ENCODE measurements at places on chromosomes 4 and X. TPM values are rescaled to one million over a fixed set of nuclear protein-coding genes. Genes with fewer than 3 reads are reported as not detected.

The UGT2A1 gene
- not detected for polyA plus RNA-seq

DNA sequence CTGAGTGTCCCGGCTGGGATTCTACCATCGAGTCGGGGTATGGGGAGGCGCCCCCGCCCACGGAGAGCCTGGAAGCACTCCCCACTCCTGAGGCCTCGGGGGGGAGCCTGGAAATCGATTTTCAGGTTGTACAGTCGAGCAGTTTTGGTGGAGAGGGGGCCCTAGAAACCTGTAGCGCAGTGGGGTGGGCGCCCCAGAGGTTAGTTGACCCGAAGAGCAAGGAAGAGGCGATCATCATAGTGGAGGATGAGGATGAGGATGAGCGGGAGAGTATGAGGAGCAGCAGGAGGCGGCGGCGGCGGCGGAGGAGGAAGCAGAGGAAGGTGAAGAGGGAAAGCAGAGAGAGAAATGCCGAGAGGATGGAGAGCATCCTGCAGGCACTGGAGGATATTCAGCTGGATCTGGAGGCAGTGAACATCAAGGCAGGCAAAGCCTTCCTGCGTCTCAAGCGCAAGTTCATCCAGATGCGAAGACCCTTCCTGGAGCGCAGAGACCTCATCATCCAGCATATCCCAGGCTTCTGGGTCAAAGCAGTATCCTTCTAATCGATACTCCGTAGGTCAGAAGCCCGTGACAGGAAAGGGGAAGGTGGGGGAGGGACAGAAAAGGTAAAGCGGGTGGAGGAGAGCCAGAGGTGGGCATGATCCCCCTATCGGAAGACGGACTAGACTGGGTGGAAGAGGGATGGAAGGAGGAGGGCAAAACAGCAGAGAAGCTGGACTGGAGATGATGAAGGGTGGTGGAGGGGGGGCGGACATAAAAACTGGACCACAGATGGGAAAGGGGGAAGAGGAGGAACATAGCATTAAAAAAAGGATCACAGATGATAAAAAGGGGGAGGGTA lies 828 bp downstream of the TSPYL2 start:
- no peak for DNase-seq

DNA sequence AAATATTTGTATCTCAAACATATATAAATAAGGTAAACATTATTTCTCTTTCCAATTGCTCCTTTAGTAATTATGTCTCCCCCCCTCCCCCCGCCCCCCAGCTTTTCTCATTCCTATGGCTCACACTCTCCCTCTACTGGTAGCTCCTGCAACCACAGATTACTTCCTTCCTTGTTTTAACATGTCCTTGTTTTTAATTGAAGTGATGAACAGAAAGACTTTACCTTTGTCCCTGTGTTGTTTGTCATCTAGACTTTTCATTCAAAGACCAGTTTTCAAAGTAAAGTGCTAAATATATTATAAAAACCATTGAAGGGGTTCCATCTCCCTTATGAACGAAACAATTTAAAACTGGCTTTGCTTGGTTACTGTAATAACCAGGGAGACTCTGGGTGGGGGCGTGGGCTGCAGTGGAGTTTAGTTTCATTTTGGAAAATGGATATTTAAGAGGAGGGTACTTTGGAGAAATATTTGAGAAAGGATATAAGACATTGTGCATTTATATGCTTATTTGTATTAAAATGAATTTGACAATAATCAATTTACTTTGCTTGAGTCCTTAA lies 352.9 kb downstream of the RAPGEF2 start:
- DNase-seq = no peak

The PAGE2B gene
- polyA plus RNA-seq = not detected

DNA sequence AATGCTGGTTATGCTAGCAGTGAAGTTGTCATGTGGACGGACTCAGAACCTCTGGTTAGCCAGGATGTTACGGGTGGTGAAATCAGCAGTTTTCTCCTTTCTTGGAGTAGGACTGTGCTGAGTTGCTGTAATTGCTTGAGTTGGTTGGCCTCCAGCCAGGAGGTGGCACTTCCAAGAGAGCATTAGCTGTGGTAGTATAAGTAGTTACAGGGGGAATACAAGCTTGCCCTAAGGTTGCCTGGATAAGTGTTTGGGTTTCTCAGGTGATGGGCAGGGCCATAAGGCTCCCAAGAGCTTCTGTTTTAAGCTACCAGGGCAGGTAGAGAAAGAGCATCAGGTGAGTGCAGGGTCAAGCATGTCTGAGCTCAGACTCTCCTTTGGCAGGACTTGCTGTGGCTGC lies 103.0 kb downstream of the ZNF518B start:
- DNase-seq = no peak

The NSDHL gene
- 10.8 TPM for polyA plus RNA-seq

DNA sequence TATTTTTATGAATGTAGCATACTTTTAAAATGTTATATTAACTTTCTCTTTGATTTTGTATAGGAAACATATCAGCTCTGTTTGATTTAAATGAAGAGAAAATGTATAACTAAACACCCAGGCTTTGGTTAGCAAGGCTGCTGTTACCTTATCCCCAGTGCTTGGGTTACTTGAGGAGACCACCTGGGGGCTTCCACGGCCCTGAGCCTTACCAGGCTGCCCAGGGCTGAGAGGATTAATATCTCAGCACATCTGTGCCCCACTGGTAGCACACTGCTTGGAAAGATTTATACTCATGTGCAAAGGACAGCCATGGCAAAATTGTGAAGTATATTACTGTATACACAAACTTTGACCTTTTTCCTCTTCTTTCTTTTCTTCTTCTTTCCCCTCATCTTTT lies 752.9 kb downstream of the RAPGEF2 start:
- no peak for DNase-seq

The SYNPO2 gene
- 31.2 TPM for polyA plus RNA-seq

GRCh38 chr4:8010618-8011017 lies 71.0 kb upstream of the AFAP1 start:
- no peak for DNase-seq

GRCh38 chr4:167779280-167779679 lies 313.1 kb upstream of the ANXA10 start:
- DNase-seq = no peak

- no peak for DNase-seq
Observed at GRCh38 chr4:91936311-91936710, 367.5 kb upstream of the GRID2 start.

- no peak for DNase-seq
Observed at GRCh38 chrX:19964017-19964710, 26.7 kb downstream of the BCLAF3 start.

DNA sequence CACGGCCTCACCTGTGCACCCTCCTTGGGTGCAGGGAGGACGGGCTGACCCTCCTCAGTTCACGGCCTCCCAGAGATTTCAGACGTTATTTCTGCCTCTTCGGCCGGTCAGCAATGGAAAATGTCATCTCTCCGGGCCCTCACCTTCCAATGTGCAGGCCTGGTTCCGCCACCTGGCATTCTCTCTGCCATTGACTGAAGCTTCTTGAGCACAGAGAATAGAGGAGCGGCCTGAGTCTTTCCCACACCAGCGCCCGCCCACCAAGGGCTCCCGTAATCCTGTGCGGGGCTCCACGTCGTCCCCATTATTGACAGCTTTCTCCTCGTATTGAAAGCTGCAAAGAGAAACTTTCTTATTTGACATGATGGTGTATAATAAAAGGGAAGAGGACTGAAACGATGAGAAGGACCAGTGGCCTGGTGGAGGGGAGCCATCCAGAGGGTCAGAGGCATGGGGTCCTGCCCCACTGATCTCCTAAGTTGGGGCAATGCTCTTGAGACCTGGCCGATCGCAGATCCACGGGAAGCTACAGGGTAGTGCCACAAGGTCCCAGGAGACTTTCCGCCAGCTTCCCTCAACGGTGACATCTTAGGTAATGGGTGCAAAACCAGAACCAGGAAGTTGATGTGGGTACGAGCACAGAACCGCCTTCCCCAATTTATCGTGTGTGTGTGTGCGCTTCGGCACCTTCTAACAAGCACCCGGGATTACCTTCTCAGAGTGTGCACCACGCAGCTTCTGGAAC lies 20.6 kb downstream of the HTRA3 start:
- DNase-seq = no peak

- no peak for DNase-seq
Observed at GRCh38 chrX:12868747-12869146, 1.9 kb downstream of the TLR7 start.

GRCh38 chr4:77199276-77199675 lies 42.3 kb downstream of the CCNG2 start:
- DNase-seq = no peak

GRCh38 chr4:37864786-37865185 lies 26.1 kb upstream of the TBC1D1 start:
- no peak for DNase-seq

The SLC38A5 gene
- polyA plus RNA-seq = 2.0 TPM

- no peak for DNase-seq
Observed at GRCh38 chrX:104084534-104085277, 8.7 kb upstream of the TMSB15C start.

DNA sequence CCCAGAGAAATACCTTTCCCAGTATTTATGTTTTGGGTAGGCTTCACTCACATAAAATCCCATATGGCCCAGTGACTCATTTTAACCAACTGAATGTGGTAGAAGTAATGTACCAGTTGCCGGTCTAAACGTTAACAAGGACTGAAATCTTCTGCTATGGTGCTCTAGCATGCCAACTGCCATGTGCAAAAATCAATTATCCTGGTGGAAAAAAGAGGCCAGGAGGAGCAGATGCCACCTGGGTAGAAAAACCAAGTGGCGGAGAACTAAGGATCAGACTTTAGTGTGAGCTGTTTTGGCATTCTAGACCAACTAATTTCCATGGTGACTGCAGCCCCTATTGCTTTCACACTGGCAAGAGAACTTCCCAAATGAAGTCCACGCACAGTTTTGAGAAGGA lies 1660.7 kb upstream of the ADGRL3 start:
- no peak for DNase-seq

The UGT2B17 gene
- 0.08 TPM for polyA plus RNA-seq
